ENCODE measurements at places on chromosomes 5 and 9.

- DNase-seq, result no peak
These were observed 8.8 kb upstream of the NACC2 start for GRCh38 chr9:136103651-136104487.

GRCh38 chr9:92140754-92141143, 25.5 kb upstream of the SPTLC1 start:
- DNase-seq, result no peak

DNA sequence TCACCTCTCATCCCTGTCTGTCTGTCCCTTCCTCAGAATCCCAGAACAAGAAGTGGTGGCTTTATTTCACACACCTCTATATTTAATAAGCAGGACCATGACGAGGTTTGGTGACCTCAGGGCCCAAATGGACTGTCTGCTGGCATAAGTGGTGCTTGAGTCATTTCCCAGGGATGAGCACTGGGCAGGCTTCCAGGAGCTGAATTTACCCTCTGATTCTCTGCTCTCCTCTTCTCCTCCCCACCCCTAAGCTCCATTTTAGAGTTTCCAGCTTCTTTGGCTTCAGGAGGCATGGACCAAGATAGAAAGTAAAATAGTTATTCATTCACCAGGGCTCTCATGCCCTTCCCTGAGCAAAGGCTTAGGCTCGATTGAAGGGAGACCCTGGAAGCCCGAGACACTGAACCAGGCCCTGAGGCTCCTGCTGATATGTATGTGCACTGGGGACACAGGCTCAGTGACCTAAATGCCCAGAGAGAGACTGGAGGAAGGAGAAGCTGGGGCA, 69.1 kb downstream of the PPARGC1B start:
- peak; percentile 87 for DNase-seq

DNA sequence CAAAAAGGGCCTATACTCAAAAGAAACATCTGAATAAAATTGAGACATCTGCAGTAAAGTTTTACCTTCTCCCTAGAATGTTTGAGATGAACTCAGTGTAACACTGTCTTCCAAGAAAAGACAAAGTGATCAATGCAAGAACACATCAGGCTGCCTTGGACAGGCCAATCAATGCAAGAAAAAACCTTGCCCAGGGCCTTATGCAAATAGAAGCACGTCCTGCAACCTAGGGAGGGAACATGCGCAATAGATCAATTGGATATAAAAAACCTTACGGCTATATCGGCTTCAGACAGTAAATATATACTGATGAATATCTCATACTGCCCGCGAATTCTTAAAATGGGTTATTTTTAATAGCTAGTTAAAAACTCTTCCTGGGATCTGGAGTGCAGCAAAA, 66.4 kb upstream of the POU5F2 start:
- DNase-seq, result no peak

- DNase-seq, result no peak
These were observed 549.3 kb downstream of the CCDC171 start for GRCh38 chr9:16102154-16102553.

DNA sequence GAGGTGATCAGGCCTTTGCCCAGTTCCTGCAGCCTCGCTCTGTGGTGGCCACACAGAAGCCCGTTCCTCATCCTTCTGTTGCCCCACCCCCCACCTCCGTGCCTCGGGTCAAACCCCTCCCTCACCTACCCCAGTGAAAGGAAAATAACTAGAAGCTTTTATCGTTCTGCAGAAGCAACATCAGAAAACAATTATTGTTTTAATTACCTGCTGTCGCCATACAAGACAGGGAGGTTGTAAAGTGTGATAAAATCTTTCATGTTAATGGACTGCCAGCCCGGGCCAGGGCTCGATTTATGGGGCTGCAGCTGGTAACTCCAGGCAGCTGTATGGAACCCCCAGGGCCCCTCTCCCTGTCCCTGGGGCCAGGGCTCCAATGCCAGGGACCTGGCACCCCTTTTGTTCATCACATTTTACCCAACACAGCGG, 20.6 kb downstream of the UNC5A start:
- DNase-seq, result no peak

Data from fibroblast of skin of right biceps (primary cell).